H9 (cell line): ENCODE measurements at places on chromosomes 3 and 15.
A peak's percentile ranks its signal among the peaks of the same experiment; 100 is the strongest.

DNA sequence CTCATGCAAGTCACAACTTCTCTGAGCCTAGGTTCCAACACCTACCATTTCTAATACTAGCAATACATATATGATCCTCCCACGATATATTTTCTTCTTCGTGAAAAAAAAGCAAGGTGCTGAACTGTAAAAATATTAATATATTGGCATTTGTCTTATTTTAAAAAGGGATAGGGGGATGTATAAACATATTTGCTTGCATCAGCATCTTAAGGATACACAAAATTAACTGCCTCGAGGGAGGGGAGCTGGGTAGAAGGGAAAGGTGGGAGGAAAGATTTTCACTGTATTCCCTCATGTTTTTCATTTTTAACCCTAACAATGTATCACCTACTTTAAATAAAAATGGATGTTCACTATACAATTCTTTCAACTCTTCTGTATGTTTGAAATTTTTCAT, 1.3 kb downstream of the HACD2 start:
- no peaks in the 10 kb centered on the region for H3K27me3 ChIP-seq
- DNase-seq: no peak
- H3K4me1 ChIP-seq: no peaks in the 10 kb centered on the region
- no peak overlapping the region for H3K27ac ChIP-seq

GRCh38 chr15:78564743-78565096, 600 bp upstream of the CHRNA5 start:
- H3K4me1 ChIP-seq: no peaks in the 10 kb centered on the region
- H3K27me3 ChIP-seq: no peaks in the 10 kb centered on the region
- H3K36me3 ChIP-seq: peaks cover 1% of the 10 kb centered on the region; the same call in 2 of the 3 replicates
- H3K4me3 ChIP-seq: peak overlapping the region; percentile 98
- DNase-seq: no peak

DNA sequence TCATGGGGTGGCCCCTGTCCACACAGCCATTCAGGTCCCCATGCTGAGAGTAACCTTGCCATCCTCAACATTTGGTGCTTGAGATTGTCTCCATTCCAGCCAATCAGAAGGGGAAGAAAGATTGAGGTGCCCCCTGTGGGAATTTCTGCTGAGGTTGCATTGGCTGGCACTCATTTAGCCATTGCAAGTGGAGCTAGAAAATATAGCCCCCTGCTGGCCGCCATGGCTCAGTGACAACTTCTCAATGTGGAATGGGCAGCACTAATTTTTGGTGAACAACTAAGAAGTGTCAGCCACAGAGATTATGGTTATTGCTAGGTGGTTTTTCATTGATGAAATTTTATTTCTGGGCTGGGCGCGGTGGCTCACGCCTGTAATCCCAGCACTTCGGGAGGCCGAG, 22.0 kb downstream of the COL6A6 start:
- DNase-seq: peak; percentile 73
- no peaks in the 10 kb centered on the region for H3K4me1 ChIP-seq
- no peak overlapping the region for H3K4me3 ChIP-seq
- H3K27ac ChIP-seq: no peak overlapping the region
- no peaks in the 10 kb centered on the region for H3K27me3 ChIP-seq
- H3K36me3 ChIP-seq: no peaks in the 10 kb centered on the region

DNA sequence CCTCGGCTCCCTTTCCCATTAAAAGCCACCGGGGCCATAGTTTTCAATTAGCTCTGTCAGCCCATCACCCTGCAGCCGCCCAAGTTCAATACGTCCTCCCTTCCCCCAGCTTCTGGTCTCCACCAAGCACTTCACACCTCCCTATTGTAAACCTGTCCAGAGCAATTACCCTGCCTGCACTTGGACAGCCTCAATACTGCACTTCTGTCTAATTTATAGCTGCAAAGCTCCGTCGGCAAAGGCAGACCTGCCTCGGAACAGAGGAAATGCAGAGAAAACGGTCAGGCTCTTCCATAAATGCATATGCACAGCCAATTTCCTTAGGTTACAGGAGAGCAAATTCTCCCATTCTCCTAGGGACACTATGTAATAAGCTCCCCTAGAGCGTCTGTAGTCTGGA, 21.9 kb downstream of the LRIG1 start:
- DNase-seq: peak; percentile 28
- peaks cover 51% of the 10 kb centered on the region for H3K4me1 ChIP-seq
- no peak overlapping the region for H3K27ac ChIP-seq
- no peak overlapping the region for H3K4me3 ChIP-seq
- peaks cover 1% of the 10 kb centered on the region; the same call in 2 of the 3 replicates for H3K36me3 ChIP-seq

DNA sequence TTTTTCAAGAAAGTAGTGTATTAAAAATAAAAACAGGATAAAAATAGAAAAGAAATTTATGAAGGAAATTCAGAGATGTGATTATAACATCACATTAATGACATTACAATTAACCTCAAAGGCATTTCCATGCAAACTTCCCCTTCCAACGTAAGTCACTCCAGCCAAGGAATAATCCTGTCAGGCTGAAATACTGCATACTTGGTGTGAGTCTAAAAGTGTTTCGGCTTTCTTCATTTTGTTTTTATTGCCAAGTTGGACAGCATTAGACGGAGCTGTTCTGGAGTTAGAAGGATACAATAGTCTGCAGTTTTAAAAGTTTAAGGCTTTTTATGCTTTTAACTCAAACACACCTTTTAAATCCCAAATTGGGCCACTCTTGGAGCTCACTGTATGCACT, 435.0 kb downstream of the MECOM start:
- H3K4me3 ChIP-seq: no peak overlapping the region
- H3K27me3 ChIP-seq: no peaks in the 10 kb centered on the region
- H3K4me1 ChIP-seq: no peaks in the 10 kb centered on the region
- no peak for DNase-seq

- DNase-seq: no peak
- no peak overlapping the region for H3K4me3 ChIP-seq
- no peak overlapping the region for H3K27ac ChIP-seq
- peaks cover 5% of the 10 kb centered on the region; the same call in 1 of the 2 replicates for H3K36me3 ChIP-seq
These were observed 946.8 kb downstream of the OTOL1 start for GRCh38 chr3:162443376-162443775.
